ENCODE measurements at places on chromosomes 11 and 22.

- no peak for DNase-seq
Observed at GRCh38 chr11:66845143-66845875, 2.1 kb downstream of the RCE1 start.

GRCh38 chr22:24178502-24179440 lies 2.5 kb upstream of the SUSD2 start:
- DNase-seq, result no peak

DNA sequence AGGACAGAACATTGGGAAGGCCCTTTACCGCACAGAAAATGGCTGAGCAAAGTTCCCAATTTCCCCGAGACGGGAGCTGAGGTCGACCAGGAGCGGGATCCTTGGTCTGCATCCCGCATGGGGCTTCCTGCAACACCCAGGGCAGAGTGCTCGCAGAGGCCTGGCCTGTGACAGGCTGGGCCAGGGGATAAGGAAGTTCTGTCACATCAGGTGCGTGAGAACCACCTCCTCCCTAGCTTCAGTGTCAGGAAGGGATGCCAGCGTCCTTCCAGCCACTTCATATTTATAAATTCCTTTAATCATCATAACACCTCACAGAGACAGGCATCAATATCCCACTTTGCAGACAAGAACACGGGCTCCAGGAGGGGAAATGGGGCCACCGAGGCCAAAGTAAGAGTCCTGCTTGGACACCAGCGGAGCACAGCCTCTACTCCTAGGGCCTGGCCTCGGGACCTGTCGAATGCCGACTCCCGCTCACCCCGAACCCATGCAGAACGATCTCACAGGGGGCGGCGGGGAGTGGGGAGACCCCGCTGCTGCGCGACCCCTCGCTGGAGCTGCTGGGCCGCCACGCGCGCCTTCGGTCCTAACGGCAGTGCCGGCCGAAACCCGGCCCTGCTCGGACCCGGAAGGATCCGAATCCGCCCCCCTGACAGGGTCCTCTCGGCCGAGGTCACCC lies 532 bp downstream of the BET1L start:
- DNase-seq, result no peak

- DNase-seq, result no peak
Observed at GRCh38 chr11:112363527-112363926, 102.9 kb upstream of the PLET1 start.

DNA sequence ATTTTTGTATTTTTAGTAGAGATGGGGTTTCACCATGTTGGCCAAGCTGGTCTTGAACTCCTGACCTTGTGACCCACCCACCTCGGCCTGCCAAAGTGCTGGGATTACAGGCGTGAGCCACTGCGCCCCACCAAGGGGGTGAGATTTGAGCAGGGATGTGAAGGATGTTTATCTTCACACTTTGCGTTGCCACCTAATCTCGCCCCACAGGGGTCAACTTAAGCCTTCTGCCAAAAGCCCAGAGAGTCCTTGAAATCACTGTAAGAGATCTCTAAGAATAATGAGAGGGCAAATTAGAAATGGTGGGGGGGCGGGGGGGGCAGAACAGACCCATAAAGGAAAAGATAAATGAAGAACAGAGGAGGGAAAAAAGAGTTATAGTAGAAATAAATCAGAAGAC lies 158.3 kb upstream of the TIMP3 start:
- no peak for DNase-seq

DNA sequence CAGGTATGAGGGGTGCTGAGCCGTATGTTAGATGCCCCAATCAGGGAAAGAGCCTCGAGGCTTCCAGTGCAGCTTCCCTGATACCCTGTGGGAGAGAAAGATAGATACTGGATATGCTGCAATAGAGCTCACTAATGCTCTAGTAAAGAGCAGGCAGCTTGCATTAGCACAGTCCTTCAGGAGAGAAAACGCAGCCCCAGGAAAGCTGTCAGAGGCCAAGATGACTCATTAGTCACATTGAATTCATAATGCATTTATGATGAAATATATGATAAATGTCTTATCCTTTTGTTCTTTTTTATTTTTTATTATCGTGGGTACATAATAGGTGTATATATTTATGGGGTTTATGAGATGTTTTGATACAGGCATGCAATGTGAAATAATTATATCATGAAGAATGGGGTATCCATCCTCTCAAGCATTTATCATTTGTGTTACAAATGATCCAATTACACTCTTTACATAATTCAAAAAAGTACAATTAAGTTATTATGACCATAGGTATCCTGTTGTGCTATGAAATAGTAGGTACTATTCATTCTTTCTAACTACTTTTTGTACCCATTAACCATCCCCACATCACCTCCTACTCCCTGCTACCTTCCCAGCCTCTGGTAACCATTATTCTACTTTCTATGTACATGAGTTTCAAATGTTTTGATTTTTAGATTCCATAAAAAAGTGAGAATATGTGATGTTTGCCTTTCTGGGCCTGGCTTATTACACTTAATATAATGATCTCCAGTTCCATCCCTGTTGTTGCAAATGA lies 94.5 kb upstream of the TOP3B start:
- peak; percentile 11 for DNase-seq

DNA sequence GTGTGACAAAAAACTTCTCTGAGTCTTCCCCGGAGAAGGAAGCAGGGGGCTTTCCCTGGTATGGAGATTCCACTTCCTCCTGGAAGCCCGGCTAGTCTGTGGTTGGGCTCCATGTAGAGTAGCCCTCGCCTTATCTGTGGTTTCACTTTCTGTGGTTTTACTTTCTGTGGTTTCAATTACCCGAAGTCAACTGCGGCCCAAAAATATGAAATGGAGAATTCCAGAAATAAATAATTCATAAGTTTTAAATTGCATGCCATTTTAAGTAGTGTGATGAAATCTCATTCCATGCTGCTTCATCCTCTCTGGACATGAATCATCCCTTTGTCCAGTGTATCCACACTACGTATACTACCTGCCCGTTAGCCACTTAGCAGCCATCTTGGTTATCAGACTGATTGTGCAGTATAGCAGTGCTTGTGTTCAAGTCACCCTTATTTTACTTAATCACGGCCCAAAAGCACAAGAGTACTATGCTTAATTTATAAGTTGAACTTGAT lies 275.0 kb upstream of the SESN3 start:
- DNase-seq, result peak; percentile 85

- no peak for DNase-seq
Observed at GRCh38 chr11:57123590-57123989, 58.2 kb upstream of the LRRC55 start.

DNA sequence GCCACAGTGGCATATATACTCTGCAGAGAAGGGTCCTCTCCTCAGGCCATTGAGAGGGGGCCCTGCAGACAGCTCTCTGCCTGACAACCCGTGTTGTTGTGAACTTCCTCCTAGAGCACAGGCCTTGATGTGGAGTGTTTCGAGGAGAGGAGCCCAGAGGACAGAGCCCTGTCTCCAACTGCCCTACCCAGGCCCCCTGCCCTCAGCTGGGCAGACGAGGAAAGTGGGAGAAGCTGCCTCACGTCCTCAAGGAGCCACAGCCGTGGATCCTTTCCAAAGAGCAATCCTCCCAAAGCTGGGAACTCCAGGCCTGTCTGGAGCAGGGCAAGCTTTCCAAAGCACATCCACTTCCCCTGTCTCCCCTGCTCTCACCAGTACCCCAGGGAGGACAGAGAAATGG lies 10.7 kb downstream of the LMO1 start:
- DNase-seq, result no peak

DNA sequence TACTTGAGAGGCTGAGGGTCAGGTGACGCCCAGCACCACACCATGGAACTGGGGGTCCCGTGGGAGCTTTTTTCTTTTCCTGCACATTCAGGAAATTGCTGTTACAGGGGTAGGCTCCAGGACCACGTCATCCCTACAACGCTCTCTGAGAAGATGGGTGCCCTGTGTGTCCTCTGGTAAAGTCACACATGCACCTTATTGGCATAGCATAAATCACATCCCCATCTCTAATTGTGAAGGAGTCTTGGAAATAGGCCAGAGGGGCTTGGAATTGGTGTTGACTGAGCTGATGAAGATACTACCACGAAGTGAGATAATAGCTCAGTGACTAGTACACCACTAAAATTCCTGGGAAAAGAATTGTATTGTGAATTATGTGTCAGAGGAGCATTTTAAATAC lies 57.6 kb downstream of the TNRC6B start:
- no peak for DNase-seq

- no peak for DNase-seq
Observed at GRCh38 chr22:22863001-22863400, 24.6 kb upstream of the IGLL5 start.

- no peak for DNase-seq
Observed at GRCh38 chr22:26632422-26633155, 10.8 kb downstream of the CRYBA4 start.

DNA sequence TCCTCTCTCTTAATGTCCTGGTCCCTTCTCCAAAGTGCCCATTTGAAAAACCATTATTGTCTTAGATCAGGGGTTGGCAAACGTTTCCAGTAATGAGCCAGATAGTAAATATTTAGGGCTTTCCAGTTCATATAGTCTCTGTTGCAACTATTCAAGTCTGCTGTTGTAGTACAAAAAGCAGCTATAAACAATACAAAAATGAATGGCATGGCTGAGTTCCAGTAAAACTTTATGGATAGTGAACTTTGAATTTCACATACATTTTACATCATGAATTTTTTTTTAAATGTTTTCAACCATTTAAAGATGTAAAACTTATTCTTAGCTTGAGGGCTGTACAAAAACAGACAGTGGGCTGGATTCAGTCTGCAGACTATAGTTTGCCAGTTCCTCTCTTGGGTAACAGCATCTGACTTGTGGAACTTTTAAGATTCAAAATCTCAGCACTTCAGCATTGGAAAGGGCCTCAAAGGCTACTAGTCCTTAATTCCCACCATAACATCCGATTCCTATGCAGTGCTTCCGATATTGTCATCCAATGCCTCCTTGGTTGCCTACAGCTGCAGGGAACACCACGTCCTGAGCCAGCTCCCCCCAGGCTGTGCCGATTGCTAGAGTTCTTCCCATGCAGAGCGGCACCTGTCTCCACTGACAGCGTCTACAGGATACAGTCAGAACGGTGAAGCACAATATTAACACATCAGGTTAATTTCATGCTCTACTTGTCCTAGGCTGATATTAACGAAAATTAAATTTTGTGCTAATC lies 65.6 kb upstream of the E2F8 start:
- DNase-seq, result no peak

GRCh38 chr11:94519478-94520084 lies 7.3 kb downstream of the C11orf97 start:
- DNase-seq, result peak; percentile 42
